Common myeloid progenitor, CD34-positive (primary cell): ENCODE measurements at places on chromosomes 4 and X.

- no peak for DNase-seq
These were observed 37.9 kb upstream of the CYP2U1 start for GRCh38 chr4:107893171-107894137.

DNA sequence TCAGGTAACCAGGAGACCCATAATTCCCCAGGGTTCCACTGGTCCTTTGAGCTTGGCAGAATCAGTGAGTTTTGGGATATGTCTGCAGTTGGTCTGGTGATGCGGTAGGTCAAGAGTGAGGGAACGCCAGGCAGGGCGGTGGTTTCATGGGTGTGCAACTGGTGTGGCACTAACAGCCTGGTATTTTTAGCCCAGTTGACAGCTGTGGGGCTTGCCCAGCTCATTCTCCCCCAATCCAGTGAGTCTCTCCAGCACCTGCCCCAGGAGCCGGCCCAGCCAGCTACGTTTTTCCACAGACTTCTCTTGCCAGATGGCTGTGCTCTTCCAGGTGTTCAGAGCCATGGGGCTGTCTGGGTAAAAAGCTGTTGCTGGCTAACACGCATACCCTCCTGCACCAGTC is 1019.9 kb downstream of the CCSER1 start:
- no peak for DNase-seq

DNA sequence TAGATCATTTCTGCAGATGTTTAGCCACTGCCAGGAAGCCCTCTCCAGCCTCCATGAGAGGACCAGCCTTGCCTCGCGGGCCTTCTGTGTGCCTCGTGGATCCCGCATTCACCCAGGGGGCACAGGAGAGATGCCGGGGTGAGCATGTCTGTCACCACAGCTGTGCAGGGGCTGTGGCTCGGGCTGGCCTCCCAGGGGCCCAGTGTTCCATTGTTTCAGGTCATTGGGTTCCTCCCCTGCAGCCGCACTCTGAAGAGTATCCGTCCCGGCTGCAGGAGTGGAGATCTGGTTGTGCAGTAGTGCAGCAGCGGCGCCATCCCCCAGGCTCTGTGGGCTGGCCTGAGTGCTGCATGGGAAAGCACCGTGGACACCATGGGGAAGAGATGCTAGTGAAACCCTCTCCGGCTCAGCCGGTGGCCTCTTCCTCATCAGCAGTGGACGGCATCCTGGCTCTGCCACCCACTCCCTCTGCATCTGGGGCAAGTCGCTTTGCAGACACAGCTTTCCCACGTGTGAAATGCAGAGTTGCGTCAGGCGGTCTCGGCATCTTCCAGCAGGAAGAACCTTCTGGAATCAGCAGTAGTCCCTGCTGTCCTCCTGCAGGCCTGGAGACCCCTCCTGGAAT is 29.1 kb downstream of the TBC1D14 start:
- DNase-seq: no peak

GRCh38 chr4:176259330-176260090 is 9.5 kb downstream of the ASB5 start:
- no peak for DNase-seq

GRCh38 chr4:69823048-69823447 is 36.9 kb downstream of the SULT1E1 start:
- no peak for DNase-seq

- no peak for DNase-seq
These were observed 21.2 kb upstream of the LCORL start for GRCh38 chr4:18042754-18043153.

DNA sequence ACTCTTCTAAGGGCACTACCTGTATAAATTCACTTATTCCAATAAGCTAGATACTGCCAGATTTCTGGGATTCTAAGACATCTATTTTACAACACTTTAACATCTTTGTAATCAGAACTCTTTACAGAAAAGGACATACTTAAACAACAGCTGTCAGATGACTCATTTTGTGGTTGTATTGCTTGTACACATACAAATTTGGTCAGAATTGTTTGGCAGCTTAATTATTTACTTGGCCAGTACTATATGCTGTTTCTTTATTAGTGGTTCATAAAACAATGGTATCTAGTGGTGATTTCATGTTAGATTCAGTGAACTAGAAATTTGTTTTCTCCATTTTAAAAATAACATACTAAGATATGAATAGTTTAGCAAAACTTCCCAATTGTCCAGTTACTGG is 27.2 kb downstream of the PALLD start:
- DNase-seq: no peak

GRCh38 chr4:102560115-102560514 is 59.0 kb downstream of the NFKB1 start:
- no peak for DNase-seq

DNA sequence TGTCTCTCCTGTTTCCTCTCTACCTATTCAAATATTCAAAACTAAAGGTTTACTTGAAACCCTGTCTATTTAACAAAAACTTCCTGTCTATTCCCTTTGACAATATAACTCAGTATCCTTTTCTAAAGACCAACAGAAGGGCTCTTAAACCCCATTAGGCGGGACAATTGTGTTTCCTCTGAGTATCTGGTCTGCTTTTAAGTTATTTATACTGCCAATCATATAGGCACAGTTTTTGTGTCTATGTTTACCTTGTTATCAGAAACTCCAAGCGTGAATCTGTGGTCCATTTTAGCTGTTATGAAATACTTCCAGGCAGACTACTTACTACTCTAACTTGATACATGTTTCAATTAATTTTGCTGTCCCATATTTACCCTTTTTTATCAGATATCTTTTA is 350.0 kb upstream of the CTSO start:
- DNase-seq: no peak

GRCh38 chr4:179625406-179625805 is 2183.2 kb upstream of the AGA start:
- DNase-seq: no peak

- DNase-seq: no peak
These were observed 83.1 kb downstream of the ATOH1 start for GRCh38 chr4:93911671-93912070.

DNA sequence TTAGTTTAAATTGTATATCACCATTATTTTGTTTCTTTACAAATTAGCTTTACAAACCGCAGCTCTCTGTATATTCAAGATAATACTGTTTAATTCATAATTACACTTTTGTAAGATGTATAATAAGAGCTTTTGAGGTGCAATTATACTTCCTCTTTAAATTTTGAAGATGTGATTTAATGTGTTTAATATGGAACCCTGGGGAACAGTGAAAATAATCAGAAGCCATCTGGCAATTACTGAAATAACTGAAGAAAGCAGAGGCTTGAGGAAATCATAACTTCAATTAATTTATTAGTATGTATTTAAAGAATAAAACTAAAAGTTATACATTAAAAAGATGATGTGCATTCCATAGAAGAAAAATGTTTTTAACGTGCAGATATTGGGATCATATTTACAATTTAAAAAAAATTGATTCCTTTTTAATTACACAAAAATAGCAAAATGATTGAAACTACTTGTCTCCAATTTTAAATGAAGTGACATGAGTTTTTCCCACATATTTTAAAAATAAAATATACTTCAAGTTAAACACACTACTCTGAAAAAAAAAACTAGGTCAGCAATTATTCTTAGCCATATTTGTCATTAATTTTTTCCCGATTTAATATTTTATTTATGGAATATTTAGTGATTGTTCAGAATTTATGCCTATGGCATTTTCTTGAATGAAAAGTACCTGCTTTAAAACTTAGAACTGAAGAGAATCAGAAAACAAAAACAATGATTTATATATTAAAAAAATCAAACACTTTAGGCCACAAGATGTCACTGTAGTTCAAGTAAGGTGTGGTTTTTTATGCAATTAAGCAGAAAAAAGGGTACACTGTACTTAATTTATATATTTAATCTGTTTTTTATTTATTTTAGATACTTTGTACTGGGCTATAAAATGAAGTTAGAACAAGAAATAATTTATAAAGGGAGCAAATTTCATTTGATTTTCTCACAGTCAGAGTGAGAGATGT is 942.7 kb upstream of the NDST4 start:
- DNase-seq: no peak

DNA sequence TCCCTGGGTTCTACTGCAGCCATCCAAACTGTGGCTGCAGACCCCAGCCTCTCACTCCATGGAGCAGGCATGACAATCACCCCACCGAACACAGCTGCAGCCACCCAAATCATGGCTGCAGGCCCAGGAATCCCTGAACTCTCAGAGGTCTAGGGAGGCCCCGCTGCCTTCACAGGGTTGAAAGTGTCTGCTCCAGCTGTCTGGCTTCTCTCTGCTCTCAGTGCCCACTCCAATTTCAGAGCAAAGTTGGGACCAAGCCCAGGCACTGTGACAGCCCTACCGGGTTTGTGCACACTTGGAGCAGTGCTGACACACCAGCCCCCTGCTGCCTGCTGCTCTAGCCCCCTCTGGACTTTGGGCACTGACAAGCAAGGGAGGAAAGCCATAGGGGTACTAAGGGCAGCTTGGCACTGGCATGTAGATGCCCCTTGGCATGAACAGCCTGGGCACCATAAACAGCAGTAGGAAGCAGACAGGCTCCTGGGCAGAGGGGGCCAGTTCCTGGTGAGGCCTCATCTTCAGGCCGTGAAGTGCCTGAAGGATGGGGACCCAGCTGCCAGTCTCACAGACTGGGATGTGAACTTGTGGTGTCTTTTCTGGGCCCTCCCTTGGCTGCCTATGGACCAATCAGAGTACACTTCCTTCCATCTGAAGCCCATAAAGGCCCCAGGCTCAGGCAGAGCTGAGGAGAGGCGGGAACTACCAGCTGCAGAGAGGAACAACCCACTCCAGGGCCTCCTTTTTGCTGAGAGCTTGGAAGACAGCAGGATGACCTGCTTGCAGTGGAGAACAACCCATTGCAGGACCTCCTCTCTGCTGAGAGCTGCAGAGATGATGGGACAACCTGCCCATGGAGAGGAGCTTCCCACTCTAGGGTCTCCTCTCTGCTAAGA is 68.8 kb downstream of the TECRL start:
- no peak for DNase-seq

GRCh38 chr4:1846580-1846979 is 9.4 kb downstream of the LETM1 start:
- no peak for DNase-seq

DNA sequence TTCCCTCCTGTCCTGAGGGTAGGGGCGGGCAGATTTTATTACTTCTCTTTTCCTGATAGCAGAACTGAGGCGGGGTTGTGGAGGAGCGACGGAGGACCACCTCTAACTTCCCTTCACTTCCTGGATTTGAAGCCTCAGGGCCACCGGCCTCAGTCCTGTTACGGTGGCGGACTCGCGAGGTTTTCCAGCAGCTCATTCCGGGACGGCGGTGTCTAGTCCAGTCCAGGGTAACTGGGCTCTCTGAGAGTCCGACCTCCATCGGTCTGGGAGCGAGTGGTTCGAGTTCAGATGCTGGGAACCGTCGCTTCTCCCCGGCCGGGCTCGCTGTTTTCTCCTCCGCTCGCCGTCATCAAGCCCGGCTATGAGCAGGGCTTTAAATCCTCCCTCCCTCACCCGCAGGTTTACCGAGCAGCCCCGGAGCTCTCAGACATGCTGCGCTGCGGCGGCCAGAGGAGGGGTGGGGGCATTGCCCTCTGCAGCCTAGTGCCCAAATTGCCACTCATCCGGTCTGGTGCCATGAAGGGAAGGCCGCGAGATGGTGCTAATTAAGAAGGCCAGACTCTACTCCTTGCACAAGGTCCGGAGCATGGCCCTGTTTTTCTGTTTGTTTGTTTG is 23.3 kb downstream of the HAND2 start:
- peak; percentile 61 for DNase-seq

- DNase-seq: no peak
These were observed 263.5 kb upstream of the DKK2 start for GRCh38 chr4:107299646-107300045.

- DNase-seq: peak; percentile 58
These were observed at the start of gene TCEAL4 for GRCh38 chrX:103585411-103586313. Gene TCEAL4, plus strand, starts transcription at chrX:103585515. Its CDS starts 1,161 bp downstream, at chrX:103586676.

GRCh38 chrX:154401045-154401799 is 3.0 kb downstream of the RPL10 start:
- peak; percentile 41 for DNase-seq

- DNase-seq: no peak
These were observed 149.6 kb downstream of the COX18 start for GRCh38 chr4:72919937-72920336.

DNA sequence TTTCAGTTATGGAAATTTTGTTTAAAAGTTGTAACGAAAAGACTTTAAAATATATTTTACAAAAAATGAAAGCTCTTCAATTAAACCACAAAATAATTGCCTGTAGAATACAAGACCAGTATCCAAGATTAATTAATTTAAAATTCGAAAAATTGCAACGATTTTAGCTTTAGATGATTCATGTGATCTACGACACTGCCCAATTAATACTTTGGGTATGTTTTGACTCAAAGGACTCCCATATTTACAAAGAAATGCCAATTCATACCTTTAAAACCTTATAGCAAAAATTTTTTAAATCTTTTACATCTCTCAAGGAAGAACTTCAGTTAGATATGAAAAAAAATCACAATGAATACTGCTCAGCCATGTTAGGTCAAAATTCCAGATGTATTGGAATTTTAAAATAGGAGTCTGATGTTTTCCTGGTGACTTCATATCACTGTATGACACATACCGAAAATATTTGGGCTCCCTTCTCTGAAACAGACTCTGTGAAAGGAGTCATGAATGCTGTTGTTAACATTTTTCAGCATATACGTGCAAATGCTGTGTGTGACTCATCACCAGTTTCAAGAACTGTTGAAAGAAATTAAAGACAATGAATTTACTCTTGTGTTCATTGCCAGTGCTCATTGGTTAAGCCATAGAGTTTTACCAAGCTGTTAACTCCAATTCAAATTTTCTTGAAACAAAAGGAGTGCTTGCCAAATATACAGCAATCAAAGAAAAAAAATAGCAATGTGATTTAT is 13.8 kb upstream of the SMS start:
- DNase-seq: peak; percentile 54

DNA sequence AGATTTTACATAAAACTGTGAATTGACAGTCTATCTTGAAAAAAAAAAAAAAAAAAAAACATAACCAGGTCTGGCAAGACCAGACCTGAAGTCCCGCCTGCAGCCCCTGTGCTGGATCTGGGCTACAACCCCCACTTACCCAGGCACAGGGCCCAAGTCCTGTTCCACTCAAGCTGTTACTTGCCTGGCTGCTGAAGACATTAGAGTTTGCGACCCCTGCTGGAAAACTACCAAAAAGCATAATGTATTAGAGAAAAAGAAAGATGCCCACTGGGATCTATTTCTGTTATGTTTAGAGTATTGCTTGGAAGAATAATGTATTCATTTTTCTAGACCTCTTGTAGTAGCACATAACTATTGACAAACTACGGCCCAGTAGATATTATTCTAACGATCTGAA is 4.7 kb downstream of the HS3ST1 start:
- peak; percentile 58 for DNase-seq

GRCh38 chr4:2846172-2846571 is 2.5 kb downstream of the ADD1 start:
- no peak for DNase-seq

GRCh38 chr4:101604976-101605375 is 185.6 kb upstream of the BANK1 start:
- no peak for DNase-seq

- DNase-seq: no peak
These were observed 2.7 kb downstream of the L1CAM start for GRCh38 chrX:153883163-153883843.

DNA sequence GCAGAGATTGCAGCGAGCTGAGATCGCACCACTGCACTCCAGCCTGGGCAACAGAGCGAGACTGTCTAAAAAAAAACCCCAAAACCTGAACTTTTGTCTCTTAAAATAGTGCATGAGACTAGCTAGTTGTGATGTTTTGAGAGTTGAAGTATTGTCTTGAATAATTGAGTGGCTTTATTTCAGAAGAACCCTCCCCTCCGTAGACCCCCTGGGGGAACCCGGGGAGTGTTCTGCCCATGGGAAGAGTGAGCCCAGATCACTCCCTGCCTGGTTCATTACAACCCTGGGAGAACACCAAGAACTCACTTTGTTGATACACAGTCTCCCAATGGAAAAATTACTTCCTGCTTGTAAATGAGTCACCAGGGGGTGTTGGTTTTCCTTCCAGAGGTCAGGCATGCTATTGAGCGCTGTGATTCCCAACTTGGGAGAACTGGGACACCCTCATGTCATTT is 65.3 kb upstream of the SHISA3 start:
- no peak for DNase-seq
